Fibroblast of skin of scalp (primary cell): ENCODE measurements at places on chromosomes 16 and 17.

- DNase-seq: no peak
These were observed 46.9 kb downstream of the ZFHX3 start for GRCh38 chr16:73000907-73001521.

GRCh38 chr17:45628019-45628418 is 137.5 kb upstream of the PLEKHM1 start:
- DNase-seq: no peak

- no peak for DNase-seq
These were observed 762 bp downstream of the PYCARD start for GRCh38 chr16:31201582-31202413.

GRCh38 chr17:73325527-73325842 is 13.7 kb upstream of the CDC42EP4 start:
- DNase-seq: peak; percentile 85

DNA sequence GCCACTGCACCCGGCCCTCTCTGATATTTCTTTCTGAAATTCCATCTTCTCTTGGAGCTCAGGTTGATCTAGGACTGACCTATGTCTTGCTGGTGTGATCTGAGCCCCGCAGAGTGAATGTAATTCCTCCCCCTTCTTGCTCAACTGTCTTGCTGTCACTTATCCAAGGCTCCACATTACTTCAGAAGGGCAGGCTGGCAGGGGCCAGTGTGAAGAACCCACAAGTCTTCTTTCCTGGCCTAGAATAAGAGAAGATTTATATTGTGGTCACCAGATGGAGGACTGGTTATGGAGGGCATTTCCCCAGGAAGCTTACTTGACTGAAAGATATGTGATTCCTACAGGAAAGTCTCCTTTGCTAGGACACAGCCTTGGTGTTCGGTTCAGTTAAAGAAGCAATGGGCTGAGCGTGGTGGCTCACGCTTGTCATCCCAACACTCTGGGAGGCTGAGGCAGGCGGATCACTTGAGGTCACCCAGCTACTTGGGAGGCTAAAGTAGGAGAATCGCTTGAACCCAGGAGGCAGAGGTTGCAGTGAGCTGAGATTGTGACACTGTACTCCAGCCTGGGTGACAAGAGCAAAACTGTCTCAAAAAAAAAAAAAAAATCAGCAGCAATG is 13.4 kb downstream of the ITGAL start:
- no peak for DNase-seq
